Stimulated activated naive CD8-positive, alpha-beta T cell treated with anti-CD3 and anti-CD28 coated beads, Interleukin-15, amount 100 ng/mL, for 72 hours (primary cell): ENCODE measurements at places on chromosomes 7 and 10.

DNA sequence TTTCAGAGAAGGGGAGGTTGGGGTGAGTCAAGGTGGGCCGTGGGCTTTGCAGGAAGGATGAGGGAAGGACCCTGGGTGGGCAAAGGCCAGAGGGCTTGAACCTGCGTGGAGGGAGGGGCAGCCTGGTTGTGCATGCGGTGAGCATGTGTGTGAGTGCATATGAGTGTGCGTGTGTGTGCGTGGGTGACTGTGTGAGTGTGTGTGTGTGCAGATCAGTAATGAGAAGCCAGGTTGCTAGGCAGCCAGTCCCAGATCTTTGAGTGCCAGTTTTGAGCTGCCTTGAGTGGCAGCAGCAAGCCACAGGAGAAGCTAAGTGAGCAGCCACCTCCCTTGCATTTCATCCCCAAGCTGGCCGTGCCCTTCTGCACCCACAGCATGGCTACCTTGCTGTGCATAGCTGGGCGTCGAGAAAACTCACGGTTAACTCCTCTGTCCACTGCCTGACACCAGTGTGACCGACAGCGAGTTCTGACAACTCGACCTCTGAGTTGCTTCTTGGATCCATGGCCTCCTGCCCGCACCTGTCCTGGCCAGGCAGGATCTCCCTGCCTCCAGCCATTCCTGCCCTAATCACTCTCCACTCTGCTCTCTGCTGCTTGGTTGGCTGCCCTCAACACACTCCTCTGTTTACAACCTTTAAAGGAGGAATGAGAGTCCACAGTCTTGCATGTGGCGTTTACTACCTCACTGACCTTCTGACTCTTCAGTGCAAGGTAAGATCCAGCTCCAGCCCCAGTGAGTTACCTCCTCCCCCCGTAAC, 775.4 kb downstream of the TYW1 start:
- DNase-seq, result no peak

DNA sequence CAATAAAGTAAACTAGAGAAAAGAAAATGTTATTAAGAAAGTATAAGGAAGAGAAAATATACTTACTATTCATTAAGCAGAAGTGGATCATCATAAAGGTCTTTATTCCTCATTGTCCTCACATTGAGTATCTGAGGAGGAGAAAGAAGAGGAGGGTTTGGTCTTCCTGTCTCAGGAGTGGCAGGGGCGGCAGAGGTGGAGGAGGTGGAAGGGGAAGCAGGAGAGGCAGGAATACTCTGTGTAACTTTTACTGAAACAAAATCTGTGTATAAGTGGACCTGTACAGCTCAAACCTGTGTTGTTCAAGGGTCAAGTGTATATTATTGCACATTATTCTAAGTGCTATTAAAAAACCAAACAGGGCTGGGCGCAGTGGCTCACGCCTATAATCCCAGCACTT, 34.2 kb upstream of the EPC1 start:
- no peak for DNase-seq

DNA sequence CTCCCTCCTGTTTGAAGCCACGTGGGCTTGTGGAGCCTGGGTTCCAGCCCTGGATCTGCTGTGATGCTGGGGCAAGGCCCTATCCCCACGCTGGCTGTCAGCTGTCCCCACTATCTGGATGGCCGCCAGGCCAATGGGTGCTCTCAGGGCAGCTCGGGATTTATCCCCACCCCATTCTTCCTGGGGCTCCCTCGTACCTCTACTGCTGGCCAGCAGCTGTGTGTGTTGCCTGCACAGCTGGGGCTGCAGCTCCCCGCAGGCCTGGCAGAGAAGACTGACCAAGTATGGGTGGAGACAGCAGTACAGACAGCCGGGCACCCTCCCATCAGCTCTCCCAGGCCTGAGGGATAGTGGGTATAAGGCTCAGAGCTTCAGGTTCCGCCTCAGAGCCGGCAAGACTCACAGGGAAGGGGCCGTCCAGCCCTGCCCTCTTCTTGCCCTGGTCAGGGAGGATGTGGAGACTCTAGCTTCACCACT, 13.6 kb downstream of the CLIP2 start:
- DNase-seq, result no peak

- DNase-seq, result no peak
These were observed 82.0 kb downstream of the VWC2 start for GRCh38 chr7:49855281-49855980.

- DNase-seq, result no peak
These were observed at the start of gene WNT16 for GRCh38 chr7:121328508-121329190. Gene WNT16, plus strand, starts transcription at chr7:121329000. Its CDS starts 293 bp downstream, at chr7:121329293.

- DNase-seq, result no peak
These were observed 1.5 kb downstream of the MEST start for GRCh38 chr7:130493275-130493873.

GRCh38 chr7:70893971-70894715, 237.8 kb upstream of the GALNT17 start:
- no peak for DNase-seq

- no peak for DNase-seq
These were observed 924.5 kb upstream of the MBL2 start for GRCh38 chr10:53697038-53697437.

GRCh38 chr10:3797750-3798149, 12.7 kb upstream of the KLF6 start:
- DNase-seq, result no peak

GRCh38 chr10:100886963-100887362, 25.8 kb upstream of the SLF2 start:
- no peak for DNase-seq

DNA sequence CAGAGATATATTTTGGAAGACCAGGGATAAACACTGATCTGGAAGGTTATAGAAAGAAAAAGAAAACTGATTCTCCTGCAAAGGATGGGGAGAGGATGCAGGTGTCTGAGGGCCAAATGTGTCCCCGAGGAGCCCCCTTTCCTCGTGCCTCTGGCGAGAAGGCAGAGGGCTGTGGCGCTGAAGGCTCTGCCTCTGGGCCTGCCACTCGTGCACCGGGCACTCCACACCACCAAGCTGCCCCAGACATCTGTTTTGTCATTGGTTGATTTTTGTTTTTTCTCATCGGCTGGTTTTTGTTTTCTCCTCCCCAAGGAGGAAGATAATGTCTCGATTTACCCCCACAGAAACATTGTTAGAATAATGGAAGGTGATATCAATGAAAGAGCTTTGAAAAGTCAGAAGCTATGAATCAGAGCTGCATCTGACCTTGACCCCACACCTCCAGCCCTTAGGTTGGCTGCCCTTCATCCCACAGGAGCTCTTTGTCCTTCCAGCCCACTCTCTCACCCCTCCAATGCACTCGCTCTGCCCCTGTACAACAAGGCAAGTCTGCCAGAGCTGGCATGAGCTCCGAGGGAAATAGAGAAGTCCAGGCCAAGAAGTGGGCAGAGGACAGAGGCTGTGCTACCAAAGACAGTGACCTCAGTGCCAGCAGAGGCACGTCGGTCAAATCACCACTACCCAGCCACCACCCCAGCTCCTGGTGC, 124.8 kb downstream of the TCERG1L start:
- no peak for DNase-seq

- DNase-seq, result no peak
These were observed 176.0 kb upstream of the CCDC6 start for GRCh38 chr10:60082341-60082740.

DNA sequence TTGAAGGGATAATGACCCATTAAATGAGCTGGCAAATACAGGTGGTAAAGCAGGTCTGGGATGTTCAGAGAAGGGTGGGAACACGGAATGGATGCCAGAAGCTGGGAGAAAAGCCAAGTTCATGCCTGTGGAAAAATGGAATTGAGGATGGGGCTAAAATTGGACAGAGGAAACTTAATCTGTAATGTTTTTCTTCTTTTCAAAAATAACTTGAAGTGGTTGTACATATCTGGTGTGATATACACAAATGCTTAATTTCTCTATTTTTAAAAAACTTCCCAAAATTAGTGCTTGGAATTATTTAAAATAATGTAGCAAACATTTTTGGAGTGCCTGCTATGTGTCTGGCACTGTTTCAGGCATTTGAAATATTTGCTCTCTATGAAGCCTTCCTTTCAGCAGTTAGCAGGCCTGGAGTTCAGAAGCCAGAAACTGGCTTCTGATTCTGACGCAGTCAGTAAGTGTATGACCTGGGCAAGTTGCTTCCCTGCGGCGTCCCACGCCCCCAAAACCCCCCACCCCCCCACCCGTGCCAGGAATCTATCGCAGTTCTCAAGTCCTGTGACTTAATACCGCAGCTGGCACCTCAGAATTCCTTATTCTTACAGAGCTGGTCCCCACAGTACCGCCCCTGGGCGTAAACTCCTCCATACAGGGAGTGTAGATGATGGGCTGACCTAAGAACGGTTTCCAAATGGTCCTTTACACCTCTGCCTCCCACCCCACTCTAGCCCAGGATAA, 828 bp upstream of the MALSU1 start:
- no peak for DNase-seq

DNA sequence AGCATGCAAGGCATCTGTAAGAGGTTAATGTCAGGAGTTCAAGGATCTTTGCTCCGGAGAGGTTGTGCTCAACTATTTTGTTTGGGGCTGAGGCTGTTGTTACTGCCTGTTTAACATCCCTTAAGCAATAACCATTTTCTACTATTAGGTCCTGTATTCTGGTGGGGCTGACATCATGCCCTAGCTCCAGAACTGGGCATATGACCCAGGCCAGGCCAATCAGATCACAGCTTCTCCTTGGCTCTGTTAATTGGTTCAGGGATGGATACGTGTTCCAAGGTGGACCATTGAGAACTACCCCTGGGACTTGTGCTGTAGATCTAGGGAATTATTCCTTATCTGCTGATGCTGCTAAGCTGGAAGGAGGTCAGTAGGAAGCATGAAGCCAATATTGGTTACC, 67.0 kb downstream of the SYPL1 start:
- no peak for DNase-seq

- DNase-seq, result no peak
These were observed 2.1 kb downstream of the TRDMT1 start for GRCh38 chr10:17199351-17199804.

DNA sequence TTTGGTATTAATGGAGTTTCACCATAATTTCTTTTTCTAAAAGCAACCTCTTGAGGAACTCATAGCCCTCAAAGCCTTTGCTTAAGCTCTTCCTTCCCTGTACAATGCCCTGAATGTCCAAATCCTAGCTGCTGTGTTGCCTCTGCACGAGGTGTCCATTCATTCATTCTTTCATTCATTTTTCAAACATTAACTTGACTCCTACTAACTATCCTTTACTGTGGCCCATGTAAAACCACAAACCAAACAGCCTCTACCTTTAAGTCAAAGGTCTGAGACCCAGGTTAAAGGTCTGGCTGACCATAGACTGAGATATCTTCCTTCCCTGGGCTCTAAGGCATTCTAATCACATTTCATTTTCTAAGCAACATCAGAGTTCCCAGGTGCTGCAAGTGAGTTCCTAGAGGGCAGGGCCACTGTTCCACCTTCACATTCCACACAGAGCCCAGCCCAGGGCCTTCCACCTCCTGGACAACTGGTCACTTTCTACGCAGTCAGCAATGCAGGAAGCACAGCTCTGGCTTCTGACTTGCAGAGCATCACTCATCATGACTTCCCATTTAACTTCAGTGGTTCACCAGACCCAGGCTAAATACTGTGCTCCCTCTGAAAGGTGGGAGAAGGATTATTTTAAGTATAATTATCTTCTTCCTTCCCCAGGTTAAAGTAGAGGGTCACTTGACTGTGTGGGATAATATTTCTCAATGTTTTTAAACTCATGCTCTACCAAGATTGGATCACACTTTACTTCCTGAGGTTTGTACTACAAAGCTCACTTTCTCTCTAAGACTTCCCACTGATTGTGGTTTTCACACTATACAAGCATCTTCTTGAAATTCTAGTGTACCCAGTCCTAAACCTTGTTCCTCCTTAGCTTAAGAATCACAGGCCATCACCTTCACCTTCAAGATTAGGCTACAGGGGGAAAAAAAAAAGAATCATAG, 19.1 kb downstream of the ATXN7L1 start:
- DNase-seq, result no peak

DNA sequence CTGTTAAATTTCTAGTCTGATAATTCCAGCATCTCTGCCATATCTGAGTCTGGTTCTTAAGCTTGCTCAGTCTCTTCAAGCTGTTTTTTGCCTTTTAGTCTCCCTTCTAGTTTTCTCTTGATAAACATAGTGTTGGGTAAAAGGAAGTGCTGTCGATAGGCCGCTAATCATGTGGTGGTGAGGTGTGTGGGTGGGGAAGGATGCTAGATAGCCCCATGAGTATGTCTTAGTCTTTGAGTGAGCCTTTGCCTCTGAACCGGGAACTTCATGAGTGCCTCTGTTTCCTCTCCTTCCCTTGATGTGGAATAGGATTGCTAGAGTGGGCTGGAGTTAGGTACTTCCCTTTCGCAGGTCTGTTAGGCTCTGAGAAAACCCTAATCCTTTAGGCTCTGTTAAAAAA, 441.8 kb downstream of the INHBA start:
- no peak for DNase-seq

DNA sequence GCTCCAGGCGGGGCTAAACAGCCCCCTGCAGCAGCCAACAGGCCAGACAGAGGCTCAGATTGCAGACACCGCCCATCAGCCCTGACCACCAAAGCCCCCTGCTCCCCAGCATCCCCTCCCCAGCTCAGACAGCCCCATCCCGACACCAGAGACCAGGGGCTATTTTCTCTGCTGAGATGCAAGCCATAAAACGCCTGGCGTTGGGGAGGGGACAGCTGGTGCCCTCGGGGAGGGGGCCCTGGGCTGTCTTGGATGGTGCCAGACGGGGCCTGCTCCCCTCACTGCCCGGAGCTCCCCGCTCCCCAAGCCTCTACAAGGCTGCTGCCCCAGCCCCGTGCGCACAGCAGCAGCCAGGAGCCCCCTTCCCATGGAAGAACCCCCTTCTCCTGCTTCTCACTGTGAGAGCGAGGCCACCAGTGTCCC, 31.8 kb downstream of the GET4 start:
- peak; percentile 48 for DNase-seq

DNA sequence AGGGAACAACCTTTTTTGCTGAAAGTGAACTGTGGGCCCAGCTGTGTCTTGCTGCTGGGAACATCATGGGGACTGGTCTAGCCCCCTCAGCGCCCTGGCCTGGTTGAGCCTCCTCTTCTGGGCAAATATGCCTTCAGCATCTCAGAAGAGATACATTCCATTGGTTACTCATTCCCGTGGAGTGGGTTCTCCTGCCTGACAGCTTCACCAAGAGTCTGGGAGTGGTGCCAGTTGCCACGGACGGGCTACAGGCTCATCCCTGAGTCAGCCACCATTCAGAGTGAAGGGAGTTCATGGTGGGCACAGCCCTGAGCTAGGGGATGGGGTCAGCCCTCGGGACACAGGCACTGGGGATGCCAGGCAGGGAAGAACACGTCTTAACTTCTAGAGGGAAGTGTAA, 81.9 kb downstream of the RAMP3 start:
- no peak for DNase-seq
